ENCODE measurements at places on chromosomes 1 and 21.

DNA sequence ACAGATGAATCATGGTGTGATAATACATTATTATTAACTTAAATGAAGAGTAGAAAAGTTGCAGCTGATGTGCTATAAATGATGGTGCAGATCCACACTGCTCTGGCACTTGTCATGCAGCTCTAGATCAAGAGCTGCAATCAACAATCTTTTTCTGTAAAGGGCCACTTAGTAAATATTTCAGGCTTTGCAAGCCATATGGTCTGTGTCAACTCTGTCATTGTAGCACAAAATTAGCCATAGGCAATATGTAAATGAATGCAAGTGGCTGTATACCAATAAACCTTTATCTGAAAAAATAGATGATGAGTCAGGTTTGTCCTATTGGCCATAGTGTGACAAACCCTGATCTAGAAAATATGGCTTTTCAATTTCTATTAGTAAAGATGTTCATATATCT is 66.6 kb downstream of the RGS18 start:
- no peak for DNase-seq

DNA sequence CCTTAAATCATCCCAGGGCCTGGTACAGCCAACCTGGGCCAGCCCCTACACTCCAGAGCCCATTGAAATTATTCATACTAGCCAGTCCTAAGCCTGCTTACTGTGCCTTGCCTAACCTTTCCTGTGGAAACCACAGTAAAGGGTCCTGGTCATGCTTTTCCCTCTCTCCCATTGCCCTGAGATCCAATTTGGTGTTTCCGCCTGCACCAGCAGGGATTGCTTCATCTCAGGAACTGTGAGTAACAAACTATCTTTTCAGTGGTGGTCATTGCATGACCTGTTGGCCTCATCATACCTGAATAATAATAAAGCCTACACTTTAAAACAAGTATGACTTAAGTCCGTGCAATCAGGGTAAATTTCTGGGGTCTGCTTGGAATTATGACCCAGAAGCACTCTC is 18.7 kb upstream of the GALNT2 start:
- no peak for DNase-seq

- DNase-seq: no peak
Observed at GRCh38 chr1:67612788-67613241, 72.2 kb upstream of the GADD45A start.

GRCh38 chr1:78840453-78841271 is 165.9 kb downstream of the ADGRL4 start:
- DNase-seq: peak; percentile 63

- DNase-seq: no peak
Observed at GRCh38 chr1:5617179-5617520, 375.1 kb downstream of the NPHP4 start.

- DNase-seq: no peak
Observed at GRCh38 chr1:155075535-155075934, 3.1 kb upstream of the EFNA3 start.

GRCh38 chr1:200215350-200215749 is 187.8 kb downstream of the NR5A2 start:
- DNase-seq: no peak

DNA sequence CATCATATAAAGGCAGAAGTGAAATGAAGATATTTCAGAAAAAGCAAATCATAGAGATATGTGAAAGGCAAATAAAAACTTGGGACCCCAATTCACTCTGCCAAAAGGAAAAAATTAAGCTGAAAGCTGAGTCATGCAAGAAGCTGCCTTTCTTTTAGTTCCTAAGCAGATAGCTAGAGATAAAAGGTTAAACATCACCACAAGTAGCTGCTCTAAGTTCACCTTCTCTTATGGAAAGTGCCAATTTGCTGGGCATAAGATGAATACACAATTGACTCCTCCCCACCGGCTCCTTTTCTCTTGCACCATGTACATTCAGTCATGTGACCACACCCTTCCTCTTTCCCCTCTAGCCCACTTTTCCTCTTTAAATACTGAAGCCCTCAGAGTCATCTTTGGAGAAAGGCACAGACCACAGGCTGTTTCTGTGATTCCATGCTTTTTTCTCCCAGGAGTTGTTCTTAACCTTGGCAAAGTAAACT is 5.4 kb upstream of the SUMO3 start:
- DNase-seq: no peak

DNA sequence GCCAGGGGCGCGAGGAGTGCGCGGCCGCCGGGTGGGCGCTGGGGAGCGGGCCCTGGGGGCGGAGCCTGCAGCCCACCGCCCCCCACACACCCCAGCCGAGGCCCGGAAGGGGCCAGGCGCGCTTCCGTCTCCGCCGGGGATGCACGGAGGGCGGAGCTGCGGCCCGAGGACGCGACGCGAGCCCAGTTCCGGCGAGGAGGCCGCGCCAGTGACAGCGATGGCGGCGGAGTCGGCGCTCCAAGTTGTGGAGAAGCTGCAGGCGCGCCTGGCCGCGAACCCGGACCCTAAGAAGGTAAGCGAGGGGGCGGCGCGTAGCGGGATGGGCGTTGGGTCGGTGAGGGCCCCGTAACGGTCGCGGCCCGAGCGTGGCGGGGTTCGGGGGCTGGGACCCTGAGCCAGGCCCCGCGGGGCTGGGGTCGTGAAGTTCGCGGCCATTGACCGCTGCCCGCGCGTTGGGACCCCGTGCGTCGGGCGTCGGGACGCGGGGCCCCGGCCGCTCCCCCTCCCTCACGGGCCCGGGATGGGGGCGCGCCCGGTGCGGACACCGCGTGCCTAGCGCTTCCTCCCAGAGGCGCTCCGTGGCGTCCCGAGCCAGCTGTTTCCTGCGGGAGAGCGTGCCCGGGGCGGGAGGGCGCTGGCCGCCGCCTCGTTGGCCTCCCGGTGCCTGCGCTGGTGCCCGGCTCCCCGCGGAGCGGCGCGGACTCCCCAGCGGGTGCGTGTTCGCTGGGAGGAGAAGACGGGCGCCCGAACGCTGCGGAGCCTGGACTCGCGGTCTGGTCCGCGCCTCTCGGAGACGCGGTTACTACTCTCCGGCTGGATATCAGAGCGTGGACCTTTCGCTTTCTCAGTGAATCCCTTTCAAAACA is at the start of gene ELOA:
Gene ELOA (plus strand): TSS at position 185 of the 866 bp plus-strand sequence. CDS start 33 bp downstream, at position 218.
- no peak for DNase-seq

- no peak for DNase-seq
Observed at GRCh38 chr1:226370144-226370923, 37.6 kb downstream of the PARP1 start.

GRCh38 chr1:99619583-99619982 is 26.3 kb upstream of the PALMD start:
- no peak for DNase-seq

GRCh38 chr1:213060836-213061235 is 9.8 kb downstream of the RPS6KC1 start:
- no peak for DNase-seq

DNA sequence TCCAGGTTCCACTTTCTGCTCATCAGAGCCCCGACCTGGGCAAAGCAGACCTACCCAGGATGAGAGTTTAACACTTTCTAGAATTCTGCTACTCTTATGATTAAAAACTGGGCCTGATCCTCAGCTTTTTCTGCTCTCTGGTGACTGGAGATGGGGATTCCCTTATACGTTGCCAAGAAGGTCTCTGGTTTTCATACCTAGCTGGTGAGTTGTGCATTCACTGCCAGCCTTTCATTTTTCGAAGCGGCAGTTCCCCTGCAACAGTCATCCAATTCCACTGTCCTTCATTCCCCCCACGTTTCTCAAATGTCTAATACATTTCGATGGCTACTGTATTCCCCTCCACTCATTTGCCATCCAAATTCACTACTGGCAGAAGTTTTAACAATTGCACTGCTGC is 135.3 kb downstream of the ADSS2 start:
- DNase-seq: no peak

DNA sequence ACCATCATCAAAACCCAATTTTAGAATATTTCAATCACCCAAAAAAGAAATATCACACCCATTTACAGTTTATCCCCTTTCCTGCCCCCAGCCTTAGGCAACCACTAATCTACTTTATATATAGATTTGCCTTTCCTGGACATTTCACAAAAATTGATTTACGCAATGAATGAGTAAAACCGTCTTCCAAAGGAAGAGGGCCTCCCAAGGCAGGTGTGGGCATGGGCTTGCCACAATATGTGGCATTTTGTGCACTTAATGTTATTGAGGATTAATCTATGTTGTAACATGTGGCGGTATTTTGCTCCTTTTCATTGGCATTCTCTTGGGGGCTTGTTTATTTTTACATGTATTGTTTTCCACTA is 11.8 kb upstream of the BMP8B start:
- DNase-seq: no peak

DNA sequence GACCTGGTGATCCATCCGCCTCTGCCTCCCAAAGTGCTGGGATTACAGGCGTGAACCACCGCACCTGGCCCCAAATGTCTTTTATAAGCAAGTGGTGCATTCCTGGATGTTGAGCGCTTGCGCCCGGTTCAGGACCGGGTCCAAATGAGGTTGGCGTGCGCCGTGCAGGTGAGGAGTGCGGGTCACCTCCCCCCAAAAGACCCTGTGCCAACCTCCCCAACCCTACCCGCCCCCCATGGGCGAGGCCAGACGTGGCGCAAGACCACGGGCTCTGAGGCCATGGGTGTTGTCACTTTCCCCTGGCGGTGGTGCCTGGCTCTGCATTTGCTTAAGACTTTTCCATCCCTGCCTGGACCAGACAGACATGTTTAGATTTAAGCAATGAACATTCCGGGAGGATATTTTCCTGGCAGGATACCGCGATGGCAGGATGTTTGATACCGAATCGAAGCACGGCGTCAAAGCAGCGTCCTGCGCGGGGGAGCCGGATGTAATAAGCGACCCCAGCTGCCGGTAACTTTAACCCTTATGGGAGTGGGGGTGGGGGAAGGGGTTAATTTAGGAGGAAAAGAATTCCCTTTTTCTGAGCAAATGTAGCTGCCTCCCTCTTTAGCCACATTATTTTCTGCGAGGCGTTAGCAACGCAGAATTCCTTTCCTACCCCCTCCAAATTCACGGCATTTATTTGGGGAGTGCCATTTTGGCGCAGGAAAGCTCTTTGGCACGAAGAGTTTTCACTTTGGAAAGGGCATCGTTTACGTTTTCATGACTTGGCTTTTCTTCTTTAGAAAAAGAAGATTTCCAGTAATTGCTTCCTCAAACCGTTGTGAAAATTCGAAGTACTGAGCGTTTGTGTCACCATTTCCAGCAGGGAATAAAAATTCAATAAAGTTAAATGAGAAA is 27.8 kb upstream of the RNF187 start:
- peak; percentile 65 for DNase-seq

- DNase-seq: no peak
Observed at GRCh38 chr1:17183388-17184160, 21.4 kb upstream of the PADI1 start.

- DNase-seq: no peak
Observed at GRCh38 chr21:36741506-36741905, 42.6 kb downstream of the SIM2 start.

GRCh38 chr1:39132505-39133339 is 71.8 kb upstream of the MACF1 start:
- DNase-seq: peak; percentile 71

- no peak for DNase-seq
Observed at GRCh38 chr1:32623775-32624174, 26.6 kb downstream of the ZBTB8OS start.

GRCh38 chr1:192521734-192522133 is 53.8 kb upstream of the RGS1 start:
- no peak for DNase-seq

GRCh38 chr21:14862794-14863720 is 201.7 kb downstream of the NRIP1 start:
- DNase-seq: peak; percentile 11

DNA sequence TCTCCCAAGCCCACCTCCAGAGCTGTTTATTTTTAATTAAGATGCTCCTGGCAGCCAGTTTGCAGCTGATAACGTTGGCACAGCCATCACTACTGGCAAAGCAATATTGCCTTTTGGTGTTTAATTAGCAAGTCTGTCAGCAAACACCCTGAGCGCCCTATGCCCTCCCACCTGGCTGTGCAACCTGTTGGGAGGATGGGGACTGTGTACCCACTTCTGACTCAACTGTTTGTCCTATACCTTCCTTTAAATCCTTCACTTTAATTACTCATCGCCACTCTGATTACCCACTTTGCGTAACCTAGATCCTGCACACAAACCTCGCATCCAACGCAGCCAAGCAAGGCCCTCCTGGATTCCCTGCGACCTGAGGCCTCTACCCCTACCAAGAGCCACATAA is 67.1 kb downstream of the BCAR3 start:
- no peak for DNase-seq

DNA sequence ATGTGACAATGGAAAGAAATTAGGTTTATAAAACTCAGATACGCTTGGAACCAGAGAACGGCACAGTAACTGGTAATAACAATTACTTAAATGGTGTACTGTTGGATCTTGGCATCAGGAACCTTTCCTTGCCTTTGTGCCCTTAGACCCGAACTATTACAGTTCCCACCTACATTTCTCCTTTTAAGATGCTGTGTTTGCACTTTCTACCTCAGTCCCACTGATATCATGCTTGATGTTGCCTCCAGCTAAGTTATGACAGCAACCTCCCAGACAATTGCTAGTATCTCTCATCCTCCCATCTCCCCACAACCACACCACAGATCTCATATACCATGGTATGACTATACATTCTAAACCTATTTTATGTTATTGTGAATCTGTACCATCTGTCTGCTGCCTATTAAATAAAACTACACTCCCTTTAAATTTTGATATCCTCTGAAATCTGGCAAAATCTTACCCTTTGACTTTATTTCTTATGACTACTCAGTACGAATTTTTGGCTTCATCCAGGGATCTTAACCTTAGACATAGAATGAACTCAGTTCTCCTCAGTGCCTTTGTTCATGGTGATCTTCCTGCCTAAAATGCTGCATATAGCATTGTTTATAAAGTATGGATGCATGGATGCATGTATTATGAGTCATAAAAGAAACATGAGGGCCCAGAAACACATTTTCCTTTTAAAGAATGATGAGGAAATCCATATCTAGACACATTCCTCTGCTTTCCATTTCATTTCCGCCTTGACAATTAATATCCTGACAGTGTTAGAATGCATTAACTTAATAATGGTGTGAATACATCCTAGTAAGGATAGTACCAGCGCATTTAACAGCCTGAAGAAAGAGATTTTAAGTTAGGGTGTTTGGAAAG is 64.1 kb downstream of the LRRC8D start:
- DNase-seq: no peak

GRCh38 chr1:97350662-97351061 is 570.2 kb downstream of the DPYD start:
- no peak for DNase-seq

- DNase-seq: no peak
Observed at GRCh38 chr21:44271558-44272283, 10.0 kb upstream of the DNMT3L start.

DNA sequence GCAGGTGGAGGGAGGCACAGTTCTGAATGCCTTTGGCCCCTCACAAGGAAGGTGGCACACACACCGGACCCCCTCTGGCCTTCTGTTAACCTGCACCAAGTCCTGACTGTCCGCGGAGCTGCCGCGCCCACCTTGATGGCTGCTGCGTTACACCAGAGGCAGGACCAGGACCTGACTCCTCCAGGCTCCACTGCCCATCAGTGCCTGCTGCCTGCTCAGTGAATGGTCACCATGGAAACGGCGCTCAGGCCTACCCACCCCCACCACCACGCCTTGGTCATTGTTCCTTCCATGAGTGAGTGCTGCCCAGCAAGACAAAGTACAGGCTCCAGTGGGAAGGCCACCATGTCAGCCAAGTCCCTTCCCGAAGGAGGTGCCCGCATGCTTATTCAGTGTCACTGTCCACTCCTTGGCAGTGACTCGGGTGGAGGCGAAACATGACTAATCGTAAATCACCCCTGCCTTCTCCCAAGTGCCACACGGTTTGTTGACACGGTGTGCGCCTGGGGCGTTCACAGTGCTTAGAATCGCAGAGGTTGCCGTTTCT is 57.3 kb downstream of the SLC37A1 start:
- no peak for DNase-seq
